NCI-H187 treated with DMSO at 0.1 percent for 48 hours (cell line): ENCODE measurements at places on chromosomes 5 and 9.

- DNase-seq: no peak
Measured at GRCh38 chr9:131523086-131523388, 8.0 kb downstream of the UCK1 start.

- no peak for DNase-seq
Measured at GRCh38 chr5:109876030-109876725, 186.5 kb downstream of the MAN2A1 start.

GRCh38 chr9:129338724-129339430, 160.8 kb upstream of the IER5L start:
- no peak for DNase-seq

DNA sequence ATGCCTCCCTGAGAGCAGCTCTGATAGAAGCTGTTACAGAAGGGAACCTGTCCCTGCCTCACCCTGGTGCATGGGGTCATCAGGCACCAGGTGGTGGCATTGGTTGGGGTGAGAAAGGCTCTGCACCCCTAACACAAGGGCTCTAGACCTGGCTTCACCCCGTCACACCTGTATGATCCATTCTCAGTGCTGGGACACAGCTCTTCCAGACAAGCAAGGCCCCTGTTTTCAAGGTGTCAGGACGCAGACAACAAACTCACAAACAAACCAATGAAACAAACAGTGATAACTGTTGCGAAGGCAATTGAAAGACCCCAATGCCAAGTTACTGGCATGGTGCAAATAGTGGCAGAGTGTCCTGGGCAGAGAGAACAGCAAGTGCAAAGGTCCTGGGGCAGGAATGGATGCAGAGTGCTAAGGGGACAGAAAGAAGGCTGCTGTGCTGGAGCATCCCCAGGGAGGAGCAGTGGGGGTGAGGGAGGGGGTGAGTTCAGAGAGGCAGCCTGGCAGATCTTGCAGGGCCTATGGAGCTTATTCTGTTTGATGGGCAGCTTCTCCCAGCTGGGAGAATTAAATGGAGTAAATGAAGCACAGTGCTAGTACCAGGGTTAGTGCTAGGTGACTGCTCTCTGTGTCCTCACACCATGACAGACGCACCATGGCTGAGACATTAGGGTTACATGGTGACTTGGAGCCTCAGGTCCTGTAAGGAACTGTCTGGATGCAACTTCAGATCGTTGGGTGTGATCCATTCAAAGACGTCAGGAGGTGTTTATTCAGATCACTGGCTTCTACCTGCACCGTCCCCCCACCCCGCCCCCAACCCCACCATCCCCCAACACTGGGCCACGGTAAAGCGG, 67.9 kb upstream of the UNC5A start:
- no peak for DNase-seq

DNA sequence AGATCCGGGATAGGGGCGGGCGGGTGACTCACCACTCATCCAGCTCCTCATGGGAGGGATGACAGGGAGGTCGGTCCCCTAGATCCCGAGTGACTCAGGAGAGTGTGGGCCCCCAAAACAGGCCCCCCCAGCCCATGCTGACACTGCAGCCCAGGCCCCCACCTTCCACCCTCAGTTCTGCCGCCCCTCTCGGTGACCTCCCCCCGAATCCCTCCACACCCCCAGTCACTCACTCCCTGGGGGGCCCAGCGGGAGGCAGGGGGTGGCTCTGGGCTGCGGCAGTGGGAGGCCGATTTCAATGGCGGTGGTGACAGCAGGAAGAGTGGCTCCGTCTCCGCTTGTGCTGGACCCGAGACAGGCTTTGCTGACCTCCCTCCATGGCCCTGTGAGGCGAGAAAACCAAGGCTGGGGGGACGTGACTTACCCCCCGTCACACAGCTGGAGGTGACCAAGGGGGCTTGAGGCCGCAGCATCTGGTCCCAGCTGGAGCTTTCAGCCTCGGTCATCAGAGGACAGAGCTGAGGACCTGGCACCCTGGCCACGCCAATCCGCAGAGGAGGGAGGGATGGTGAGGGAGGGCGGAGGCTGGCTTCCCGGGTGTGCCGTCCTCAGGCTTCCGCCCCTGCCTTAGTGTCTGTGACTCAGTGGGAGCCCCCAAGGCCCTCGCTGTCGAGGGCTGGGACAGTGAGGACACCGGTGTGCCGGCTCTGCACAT, 9.0 kb downstream of the GPSM1 start:
- DNase-seq: no peak

GRCh38 chr9:99162759-99163364, 57.9 kb downstream of the TGFBR1 start:
- DNase-seq: no peak

DNA sequence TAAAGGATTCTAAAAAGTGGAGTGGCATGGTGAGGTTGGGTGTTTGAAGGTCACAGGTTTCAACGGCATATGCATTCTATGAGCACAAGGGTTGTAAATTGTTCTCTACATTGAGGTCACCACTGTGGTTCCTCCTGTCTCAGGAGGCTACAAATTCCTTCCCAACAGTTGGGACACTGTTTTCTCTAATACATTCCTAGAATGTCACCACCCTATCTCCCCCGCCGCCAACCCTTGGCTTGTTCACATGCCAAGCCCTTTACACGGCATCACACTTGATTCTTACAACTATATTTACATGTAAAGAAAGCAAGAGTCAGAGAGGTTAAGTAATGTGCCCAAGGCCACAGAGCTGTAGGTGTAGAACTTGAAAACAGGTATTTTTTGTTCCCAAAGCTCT, 315.1 kb downstream of the RAB3C start:
- DNase-seq: no peak

DNA sequence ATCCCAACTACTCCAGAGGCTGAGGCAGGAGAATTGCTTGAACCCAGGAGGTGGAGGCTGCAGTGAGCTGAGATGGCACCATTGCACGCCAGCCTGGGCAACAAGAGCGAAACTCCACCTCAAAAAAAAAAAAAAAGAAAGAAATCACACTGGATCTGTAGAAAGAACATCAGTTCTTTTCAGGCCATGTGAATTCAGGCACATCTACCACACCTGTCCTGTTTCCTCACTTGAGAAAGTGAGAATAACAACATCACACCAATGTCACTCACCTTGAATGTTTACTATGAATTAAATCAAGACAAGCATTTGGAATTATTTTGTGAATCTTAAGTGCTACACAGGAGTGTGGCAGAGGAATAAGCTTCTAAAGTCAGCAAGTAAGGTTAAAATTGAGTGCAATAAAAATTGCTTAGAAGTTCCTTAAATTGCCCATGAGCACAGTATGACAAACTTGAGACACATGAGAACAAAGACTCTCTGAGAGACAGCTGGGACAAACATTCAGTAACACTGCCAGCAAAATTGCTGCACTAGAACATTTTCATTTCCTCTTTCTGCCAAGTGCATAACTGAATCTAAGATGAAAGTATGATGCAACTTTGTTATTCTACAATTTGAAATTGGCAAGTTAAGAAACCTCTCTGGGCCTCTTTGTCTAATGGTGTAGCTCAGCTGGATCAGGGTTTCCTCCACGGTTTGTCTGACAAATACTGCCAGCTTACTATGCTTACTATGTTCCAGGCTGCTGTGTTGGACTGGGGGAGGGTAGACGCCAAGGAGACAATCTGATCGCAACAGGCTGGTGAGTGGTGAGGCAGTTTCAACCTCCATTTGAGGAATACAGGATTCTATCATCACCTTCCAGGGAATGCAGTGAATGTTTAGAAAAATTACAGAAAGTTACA, 1.9 kb upstream of the RIC1 start:
- no peak for DNase-seq

DNA sequence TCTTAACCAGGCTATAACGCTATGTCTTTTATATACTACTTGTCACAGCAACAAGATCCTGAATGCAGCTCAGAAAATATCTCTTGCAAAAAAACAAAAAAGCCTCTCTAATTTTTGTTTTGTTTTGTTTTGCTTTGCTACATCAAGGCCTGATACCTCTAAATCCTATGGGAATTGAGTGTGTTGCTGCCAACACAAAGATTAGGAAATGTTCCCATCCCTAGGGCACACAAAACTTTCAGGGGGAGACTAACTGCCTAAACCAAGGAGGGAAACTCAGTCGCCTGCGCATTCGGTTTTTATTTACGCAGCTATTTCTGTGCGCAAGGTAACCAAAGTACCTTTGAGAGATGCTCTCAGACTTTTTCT, 1.7 kb downstream of the SSBP2 start:
- no peak for DNase-seq

DNA sequence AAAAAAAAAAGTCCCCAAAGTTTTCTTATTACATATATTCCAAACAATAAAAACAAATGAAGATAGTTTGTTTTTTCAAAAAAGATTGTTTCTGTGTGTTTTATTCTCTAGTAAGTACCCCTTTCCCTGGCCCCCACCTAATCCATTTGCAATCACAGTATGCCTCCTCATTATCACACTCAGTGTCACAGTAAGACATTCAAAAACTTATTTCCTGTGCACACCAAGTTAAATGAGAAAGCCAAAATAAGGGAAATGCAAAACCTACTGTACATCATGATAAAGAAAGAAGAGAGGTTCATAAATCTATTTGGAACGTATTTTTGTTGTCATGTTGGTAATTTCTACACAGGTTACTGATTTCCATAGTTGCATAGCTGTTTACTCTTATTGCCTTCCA, 62.3 kb downstream of the ST8SIA4 start:
- DNase-seq: no peak

GRCh38 chr5:21071421-21071820, 1083.4 kb upstream of the CDH18 start:
- DNase-seq: no peak

- DNase-seq: no peak
Measured at GRCh38 chr5:177087398-177088005, 787 bp downstream of the FGFR4 start.
